Activated T-cell treated with anti-CD3 and anti-CD28 coated beads for 48 hours (primary cell): ENCODE measurements at places on chromosomes 4 and X.
A peak's percentile ranks its signal among the peaks of the same experiment; 100 is the strongest.

DNA sequence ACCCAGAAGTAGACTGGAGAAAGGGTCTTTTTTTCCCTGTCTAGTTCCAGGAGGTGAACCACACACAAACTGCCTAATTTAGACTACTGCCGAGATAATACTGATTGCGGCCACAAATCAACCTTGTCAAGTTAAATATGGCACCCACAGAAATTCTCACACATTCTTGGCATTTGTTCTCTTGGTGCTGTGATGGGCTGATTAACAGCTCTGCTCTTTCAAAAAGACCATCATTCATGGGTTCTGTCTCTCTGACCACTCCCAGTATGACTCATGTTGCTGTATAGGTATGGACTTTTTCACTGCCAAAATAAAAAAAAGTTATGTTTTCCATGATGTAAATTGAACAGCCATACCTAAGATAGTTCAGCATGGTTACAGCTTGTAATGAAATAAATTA lies 1003.5 kb upstream of the LCORL start:
- no peak for DNase-seq

- no peak for DNase-seq
These were observed 94.8 kb downstream of the GPRIN3 start for GRCh38 chr4:89212666-89213381.

GRCh38 chr4:89365776-89366175 lies 58.2 kb upstream of the GPRIN3 start:
- no peak for DNase-seq

DNA sequence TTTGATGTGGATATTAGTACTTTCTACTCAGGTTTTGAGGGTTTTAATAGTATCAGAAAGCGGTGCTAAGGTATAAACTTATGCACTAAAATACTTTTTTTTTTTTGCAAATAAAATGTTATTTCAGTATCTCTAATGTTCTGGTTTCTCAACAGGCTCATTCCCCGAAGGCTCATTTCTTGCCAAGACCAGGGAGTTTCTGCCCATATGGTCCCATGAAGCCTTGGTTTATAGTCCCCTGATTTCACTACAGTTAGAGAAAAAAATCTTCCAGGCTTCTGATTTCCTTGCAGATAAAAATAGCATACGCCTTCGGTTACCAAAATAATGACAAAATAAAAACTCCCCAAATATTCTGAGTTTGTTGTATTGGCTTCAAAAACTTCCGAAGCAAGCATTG lies 814.2 kb upstream of the PABPC4L start:
- no peak for DNase-seq

DNA sequence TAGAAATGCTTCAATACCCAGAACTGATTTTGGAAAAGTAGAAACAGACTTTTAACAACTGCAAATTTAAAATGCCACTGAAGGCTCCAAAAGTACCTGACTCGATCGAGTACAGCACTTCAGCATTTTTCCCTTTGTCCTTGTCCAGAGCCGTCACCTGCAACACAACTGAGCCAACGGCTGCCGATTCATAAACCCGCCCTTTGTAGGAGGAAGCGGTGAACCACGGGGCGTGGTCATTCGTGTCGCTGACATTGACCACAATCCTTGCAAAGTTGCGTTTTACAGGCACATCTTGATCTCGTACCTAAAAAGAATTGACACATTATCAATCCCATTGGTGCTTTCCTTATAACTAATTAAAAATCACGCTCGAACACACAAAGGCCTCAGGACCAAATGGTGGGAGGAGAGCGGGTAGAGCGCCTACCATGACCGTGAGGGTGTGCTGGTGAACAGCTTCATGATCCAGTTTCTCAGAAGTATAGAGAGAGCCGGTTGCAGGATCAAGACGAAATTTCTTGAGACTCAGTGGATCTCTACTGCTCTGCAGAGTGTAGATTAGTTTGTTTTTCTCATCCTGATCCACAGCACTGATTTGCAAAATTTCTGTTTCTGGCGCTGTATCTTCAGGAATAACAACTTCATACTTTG lies 72.8 kb upstream of the MTNR1A start:
- DNase-seq = peak; percentile 3

DNA sequence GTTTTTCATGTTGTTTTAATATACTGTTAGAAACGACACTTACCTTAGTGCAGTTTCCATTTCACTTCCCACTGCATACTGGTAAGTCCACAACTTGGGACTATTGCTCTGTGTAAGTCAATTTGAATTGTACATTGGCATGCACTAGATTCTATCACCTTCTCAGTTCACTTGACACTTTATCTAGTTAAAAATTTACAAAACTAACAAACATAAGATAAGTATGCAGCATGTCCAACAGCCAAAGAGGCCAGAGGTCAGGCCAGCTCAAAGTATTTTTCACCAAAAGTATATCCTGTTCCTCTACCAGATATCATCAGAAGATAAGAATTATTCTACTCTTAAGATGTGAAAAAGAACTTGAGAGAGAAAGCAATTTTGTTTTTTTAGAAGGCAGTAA lies 75.9 kb downstream of the QRFPR start:
- no peak for DNase-seq

GRCh38 chr4:169810325-169811323 lies 52.9 kb upstream of the HPF1 start:
- no peak for DNase-seq

DNA sequence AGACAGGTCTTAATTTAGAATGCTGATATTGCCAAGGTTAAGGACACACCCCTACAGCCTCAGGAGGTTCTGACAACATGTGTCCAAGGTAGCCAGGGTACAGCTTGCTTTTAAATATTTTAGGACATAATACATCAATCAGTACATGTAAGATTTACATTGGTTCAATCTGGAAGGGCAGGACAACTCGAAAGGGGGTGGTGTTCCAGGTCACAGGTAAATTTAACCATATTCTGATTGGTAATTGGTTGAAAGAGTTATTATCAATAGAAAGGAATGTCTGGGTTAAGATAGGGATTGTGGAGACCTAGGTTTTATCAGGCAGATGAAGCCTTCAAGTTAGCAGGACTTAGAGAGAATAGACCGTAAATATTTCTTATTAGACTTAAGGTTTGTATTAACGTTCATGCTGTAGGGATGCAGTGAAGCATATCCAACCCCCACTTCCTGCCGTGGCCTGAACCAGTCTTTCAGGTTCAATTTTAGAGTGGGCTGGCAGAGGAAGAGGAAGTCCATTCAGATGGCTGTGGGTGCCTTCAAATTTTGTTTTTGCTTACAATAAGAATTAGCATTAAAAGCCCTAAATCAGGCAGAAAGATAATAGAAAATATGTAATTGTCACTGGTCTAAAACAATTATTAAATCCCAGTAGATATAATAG lies 136.5 kb upstream of the GALNTL6 start:
- DNase-seq = no peak

DNA sequence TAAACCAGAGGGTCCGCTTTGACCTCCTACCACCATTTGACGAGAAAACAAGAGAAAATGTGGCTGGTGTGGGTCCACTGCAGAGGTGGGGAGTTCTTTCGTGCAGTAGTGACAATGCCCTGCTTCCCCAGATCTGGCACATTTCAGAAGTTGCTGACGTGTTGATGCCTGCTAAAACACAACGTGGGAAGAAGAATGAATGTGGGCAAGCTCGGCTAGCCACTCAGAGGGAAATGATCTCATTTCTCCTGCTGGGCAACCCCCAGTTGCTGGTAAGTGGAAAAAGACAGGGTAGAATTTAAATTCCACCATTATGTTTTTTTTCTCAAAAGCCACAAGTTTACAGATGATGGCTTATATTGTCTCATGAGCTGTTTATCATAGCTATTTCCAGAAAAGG lies 77.9 kb downstream of the LUZP4 start:
- DNase-seq = no peak

DNA sequence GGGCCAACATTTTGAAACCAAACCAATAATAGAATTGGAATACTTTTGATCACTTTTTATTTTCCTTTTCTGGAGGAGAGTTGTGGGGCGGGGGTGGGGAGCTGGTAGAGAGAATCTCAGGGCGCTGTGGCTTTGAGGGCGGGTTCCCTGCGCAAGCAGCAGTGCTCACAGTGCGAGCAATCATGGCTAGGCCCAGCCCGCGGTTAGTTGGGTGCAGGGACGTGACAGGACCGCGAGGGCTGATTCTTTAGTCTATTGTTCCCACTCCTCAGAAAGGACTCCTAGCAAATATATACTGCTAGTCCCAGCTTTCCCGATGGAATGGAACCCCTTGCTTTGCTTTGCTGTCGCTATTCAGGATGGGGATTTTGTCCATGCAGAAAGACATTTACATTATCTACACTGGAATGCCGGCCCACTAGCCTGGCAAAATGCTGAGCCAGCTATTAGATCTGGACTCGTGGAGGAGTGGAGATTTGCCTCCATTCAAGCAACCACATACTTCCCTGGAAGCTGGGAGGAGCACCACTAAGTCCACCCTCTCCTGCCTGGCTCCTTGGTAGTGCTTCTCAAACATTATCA lies 23.9 kb upstream of the APLN start:
- DNase-seq = no peak

DNA sequence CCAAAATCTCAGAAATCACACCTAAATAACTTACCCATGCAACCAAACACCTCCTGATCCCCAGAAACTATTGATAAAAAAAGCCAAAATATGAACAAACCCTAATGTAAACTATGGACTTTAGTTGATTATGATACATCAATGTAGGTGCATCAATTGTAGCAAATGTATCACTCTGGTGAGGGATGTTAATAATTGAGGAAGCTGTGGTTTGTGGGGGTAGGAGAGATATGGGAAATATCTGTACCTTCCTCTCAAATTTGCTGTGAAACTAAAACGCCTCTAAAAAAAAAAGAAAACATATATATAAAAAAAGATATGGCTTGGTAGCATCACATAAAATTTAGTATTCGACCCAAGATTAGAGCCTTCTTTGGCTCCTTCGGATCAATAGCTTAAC lies 144.3 kb upstream of the CPEB2 start:
- DNase-seq = no peak

DNA sequence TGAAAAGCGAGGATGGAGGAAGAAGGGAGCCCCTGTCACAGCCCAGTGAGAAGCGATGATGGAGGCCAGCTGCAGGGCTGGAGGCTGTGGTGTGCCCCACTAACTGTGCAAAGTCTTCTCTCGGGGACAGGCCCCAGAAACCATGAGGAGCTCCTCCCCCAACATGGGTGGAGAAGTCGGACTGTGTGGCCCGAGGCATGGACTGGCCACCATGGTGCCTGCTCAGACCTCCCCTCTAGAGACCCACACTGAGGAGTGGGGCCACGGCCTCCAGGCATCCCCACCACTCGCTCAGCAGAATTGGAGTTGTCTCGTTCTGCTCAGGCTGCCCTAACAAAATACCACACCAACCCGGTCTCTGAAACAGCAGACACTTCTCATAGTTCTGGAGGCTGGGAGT lies 12.2 kb upstream of the PDE6B start:
- no peak for DNase-seq

DNA sequence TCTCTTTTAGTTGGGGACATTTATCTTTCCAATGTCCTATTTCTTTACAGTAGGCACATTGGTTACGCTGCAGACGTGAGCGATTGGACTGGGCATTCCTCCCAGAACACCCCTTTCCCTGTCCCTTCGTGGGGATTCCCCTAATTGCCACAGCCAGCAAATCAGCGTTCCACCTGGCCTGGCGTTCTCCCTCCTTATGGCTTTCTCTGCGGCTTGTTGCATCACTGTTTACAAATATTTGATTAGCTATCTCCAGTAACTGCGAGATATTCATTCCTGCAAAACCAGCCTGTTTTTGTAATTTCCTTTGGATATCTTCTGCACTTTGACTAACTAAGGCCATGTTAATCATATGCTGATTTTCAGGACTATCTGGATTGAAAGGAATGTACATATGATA lies 202.5 kb upstream of the KLF8 start:
- no peak for DNase-seq

- no peak for DNase-seq
These were observed 56.3 kb downstream of the ZAR1 start for GRCh38 chr4:48546336-48546735.

DNA sequence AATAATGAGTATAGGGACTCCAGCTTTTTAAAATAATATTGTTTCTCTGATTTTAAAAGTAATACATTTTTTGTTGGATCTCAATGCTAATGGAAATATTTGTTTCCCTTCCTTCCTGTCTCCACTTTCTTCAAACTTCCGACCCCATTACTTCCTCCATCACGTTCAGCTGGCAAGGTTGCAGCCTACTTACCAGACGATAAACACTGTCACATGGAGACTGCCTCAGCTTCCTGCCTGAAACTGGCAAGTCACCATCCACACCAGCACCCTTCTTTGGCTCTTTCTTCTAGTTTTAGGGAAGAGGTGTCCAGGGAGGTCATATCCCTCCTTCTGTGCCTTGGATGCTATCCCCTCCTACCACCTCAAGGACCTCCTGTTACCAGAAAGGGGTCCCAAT lies 3.4 kb upstream of the INTU start:
- DNase-seq = no peak

- DNase-seq = no peak
These were observed 22.4 kb downstream of the CLDN22 start for GRCh38 chr4:183297675-183298074.

DNA sequence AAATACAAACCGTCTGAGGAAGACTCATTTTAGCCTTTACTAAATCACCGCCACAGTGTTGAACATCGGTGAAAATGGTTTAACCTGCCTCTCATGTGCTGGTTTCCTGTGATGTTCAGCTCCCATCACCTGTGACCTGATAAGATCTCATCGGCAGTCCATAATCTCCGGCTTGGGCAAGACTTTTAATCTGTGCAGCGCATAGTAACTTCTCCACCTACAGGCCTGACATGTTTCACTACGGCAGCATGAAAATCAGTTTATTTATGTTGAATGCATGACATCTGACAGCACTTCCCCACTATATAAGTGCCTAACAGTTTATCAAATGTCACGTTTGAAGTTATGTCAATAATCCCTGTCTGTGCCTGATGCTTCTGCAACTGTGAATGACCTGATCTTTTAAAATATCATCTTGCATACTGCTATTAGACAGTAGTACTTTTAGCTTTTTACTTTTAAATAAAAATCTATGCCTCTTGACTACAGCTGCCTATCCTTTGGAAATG lies 1919.8 kb upstream of the AGA start:
- DNase-seq = no peak

- peak; percentile 25 for DNase-seq
These were observed 47.0 kb downstream of the SPRY1 start for GRCh38 chr4:123443401-123444289.

DNA sequence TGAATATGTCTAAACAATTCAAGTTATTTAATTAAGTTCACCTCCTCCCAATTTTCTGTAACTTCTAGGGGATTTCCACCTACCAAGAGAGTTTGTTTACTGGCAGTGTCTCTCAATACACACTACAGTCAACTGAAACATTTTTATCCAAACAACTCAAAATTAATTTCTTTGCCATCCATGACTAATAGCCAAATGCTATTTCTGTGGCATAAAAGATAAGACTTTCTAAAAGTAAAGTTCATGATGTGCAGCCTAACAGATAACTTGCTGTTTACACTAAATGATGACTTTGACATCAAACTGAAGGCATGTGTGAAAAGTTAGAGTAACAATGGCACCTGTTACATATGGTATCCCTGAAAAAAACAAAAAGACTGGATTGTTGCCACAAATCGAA lies 7.3 kb downstream of the TAB3 start:
- DNase-seq = no peak

- no peak for DNase-seq
These were observed 16.8 kb upstream of the DHX15 start for GRCh38 chr4:24601121-24601520.
